ENCODE measurements at places on chromosomes 11 and 22.

DNA sequence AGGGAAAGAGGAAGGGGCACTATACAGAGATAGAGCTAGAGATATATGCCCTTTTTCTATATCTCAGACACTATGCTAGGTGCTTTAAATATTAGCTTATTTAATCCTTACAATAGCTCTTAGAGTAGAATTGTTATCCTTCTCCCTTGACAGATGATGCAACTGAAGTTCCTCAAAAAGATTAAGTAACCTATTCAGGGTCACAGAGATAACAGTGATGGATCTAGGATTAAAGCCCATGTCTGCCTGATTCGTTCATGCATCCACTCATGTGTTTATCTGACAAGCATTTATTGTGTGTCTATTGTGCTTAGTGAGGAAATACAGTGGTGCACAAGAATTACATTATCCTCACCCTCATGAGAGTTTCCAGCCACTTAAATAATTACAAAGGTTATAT, 8.7 kb downstream of the CCDC83 start:
- DNase-seq, result no peak

GRCh38 chr22:42938976-42939375, 76.0 kb downstream of the PACSIN2 start:
- no peak for DNase-seq

DNA sequence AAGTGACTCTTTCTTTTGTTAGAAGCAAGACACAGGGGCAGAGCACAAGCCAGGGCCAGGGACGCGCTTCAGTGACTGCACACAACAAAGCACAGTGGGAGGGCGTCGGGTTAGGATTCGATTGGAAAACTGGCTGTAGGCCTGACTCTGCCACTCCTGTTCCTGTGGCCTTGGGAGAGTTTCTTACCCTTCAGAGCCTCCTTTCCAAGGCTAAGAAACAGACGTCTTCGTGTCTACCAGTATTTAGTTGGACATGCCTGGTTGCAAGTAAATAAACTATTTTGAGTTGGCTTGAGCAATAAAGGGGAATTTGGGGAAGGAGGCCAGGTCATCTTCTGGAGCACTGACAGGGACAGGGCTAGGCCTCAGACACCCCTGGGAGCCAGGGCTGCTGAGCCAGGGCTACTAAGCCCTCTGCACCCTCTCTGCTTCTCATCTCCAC, 549.1 kb downstream of the INSC start:
- no peak for DNase-seq

GRCh38 chr22:44898236-44898635, 111.6 kb downstream of the PHF21B start:
- no peak for DNase-seq

DNA sequence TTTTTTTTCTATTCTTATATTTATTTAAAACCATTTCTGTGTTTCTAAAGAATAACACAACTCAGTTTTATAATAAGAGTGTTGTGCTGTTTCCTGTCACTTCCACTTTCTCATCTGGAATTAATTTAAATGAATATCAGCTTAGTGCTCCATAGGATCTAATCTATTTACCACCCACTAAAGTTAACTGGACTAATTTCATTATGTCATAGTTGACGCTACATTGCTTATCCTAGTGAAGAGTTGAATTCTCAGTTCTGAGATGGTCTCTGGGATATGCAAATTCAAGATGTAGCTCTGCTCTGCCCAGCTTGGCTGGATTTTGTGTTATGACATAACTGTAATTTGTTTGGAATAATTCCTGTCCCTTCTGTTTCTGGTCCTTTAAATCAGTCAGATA, 380.1 kb downstream of the METTL15 start:
- no peak for DNase-seq

- DNase-seq, result no peak
These were observed 965 bp downstream of the OSBPL5 start for GRCh38 chr11:3164138-3164551.

- no peak for DNase-seq
These were observed 4.4 kb upstream of the SIPA1 start for GRCh38 chr11:65633390-65634108.

- DNase-seq, result no peak
These were observed 15.9 kb upstream of the PIK3IP1 start for GRCh38 chr22:31308181-31308580.

DNA sequence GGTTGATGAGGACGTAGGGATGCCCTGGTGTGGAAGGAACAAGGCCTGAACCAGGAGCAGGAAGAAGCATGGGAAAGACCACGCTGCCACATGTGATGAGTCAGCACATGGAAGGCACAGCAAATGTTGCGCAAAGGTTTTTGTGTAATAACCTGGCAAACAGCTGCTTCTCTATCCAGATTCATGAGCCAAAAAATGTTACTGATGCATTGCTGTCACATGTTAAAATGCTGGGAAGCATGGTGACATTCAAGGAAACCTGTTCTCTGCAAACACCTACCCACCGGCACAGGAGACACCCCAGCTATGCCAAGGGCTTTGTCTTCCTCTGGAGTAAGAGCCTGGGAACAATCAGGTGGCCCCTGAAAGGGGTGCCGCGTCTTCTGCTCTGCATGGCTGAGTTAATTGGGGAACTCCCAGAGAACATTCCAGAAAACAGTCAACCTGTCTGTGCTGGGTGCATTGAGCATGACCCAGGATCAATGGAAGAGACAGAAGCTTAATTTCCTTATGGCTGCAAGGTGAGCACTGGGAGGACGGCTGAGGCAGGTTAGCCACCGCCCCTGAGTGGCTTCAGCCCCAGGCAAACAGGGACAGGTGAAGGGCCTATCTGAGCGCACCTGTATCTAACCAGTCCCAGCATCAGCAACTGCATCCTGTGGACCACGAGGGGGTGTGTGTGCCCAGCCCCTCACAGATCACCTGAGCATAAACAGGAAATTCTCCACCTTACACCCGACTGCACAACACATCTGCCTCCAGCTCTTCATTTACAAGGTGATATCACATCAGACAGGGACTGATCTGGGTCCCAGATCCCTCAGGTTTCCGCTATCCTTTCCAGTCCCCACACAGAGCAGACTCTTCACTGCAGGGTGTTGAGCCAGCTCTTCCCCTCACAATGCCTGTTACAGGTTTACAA, 108.4 kb downstream of the GGTLC2 start:
- DNase-seq, result no peak

GRCh38 chr11:65502555-65503367, 3.9 kb downstream of the MALAT1 start:
- no peak for DNase-seq

- no peak for DNase-seq
These were observed 40.1 kb upstream of the CARD18 start for GRCh38 chr11:105179542-105180278.

DNA sequence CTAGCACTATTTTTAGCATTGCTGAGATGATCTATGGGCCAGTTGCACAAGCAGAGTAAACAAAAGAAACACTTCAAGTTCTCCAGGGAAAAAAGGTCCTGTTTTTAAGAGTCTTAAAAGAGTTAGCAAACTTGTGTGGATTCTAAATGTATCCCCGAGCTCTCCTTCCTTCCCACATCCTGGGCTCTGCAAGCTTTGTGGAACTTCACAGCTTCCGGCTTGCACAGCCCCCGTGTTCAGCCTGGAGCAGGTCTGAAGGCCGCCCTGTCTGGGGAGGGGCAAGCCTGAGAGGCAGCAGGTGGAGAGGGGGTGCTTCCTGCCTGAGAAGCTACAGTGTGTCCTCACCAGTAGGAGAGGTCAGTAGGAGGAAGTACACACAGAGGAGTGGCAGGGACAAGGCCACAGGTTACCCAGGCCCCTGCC, 35.1 kb upstream of the SUSD2 start:
- no peak for DNase-seq

DNA sequence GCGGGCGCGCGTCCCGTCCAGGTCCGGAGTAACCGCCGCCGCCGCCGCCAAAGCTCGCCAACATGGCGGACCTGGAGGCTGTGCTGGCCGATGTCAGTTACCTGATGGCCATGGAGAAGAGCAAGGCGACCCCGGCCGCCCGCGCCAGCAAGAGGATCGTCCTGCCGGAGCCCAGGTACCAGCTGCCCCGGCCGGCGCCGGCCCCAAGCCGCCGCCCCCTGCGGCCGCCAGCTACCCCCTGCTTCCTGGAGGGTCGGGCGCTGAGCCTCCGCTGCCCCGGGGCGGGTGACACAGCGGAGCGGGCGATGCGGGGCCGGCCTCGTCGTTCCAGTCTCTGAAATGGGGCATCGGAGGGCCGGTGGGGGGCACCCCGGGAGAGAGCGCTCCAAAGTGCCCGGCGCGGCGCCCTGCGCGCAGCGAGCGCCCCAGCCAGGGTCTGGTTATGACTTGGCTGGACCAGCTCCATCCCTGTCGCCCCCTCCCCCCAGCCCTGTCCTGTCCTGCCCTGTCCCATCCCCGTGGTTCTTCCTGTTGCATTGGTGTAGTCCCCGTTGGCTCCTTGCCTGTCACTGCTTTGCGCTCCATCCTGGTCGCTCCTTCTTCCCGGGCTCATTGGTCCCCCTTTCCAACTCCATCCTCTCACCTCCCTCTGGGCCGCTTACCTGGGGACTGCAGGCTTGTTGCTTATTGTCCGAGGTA, 653 bp downstream of the GRK3 start:
- no peak for DNase-seq

GRCh38 chr11:8699903-8700302, 17.3 kb downstream of the RPL27A start:
- no peak for DNase-seq

DNA sequence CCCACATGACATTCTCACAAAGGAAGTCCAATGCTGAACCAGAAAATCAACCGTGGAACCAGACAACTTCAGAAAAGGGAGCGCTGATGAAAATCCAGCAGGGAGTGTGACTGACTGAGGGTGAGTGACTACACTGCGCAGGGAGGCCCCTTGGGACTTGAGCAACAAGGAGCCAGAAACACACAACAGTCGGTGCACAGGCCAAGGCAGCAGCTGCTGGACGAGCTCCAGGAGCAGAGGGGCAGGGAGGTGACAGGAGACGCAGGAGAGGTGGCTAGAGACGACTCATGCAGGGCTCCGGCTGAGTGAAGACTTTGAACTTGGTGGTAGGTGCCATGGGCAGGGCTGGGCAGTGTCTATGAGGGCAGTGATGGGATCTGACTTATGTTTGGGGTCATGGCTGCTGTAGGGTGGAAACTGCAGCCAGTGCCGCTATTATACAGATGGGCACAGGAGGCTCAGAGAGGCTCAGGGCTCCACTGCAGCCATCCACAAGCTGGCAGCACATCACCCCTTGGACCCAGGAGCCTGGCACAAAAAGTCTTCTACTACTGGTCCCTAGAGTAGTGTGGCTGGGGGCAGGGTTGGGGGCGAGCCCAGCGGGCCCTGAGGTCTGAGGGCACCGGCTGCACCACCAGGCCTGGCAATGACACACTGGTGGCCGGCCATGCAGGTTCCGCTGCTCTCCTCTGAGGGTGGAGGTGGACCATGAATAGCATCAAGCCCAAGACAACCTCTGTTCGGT, 10.3 kb upstream of the FADD start:
- DNase-seq, result no peak

Measured in cortex of kidney (tissue), 1 donor.